ENCODE measurements at places on chromosomes 2 and 18.

- no peak for DNase-seq
Observed at GRCh38 chr18:70025580-70025979, 77.9 kb upstream of the CD226 start.

DNA sequence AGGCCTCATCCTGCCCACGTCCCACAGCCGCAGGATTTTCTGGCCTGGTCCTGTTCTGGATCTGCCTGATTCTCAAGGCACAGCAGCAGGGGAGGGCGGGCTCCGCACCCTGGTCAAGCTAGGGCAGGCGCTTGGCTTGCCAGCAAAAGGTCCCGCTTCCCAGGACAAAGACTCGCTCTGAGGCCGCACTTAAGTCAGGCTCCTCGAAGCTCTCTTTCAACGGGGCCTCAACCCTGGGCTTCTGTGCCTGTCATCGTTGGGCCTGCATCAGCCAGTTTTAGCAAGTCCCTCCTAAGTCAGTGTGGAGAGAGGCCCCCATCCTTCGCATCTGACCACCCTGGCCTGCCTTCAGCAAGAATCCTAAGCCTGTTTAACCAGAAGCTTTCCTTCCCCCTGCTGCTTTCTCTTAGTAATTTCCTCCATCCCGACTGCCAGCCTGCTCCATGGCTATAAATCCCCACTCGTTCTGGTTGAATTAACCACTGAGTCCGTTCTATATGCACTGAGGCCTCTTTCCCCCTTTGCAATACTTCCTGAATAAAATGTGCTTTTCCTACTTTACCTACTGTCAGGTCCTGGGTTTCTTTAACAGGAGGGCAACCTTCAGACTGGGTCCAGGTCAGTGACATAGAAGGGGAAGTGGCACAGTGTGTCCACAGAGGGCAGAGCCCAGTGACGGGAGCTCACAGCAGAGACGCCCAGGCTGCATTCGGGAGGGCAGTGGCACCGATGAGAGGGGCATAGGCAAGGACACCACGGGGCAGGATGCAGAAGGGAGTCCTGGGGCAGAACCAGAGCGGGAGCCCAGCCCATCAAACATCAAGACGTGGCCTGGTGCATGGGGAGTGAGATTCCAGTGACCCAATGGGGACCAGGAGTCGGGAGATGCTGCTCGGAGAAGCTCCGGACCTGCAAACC, 62.7 kb downstream of the SP110 start:
- DNase-seq, result no peak

- no peak for DNase-seq
Observed at GRCh38 chr2:144152817-144153271, 367.1 kb downstream of the ZEB2 start.

DNA sequence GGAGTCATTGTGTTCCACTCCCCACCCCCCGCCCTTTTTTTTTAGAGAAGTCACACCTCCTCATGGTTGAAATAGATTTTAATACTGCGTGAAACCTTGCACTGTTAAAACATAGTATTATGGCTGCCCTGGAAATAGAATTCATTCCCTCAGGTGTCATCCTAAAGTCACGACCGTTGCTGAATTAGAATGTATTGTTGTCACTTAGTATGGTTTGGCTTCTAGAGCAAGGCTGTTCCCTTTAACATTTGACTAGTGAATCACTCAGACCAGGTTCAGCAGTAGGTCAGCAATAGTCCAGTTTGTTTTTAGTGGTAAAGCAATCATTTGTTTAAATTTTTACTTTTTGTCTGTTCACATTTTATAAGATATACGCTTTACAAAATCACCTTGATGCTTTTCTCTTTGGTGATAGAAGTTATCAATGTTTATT, 1.2 kb downstream of the BABAM2 start:
- no peak for DNase-seq

- no peak for DNase-seq
Observed at GRCh38 chr2:126824663-126825062, 74.0 kb upstream of the TEX51 start.

DNA sequence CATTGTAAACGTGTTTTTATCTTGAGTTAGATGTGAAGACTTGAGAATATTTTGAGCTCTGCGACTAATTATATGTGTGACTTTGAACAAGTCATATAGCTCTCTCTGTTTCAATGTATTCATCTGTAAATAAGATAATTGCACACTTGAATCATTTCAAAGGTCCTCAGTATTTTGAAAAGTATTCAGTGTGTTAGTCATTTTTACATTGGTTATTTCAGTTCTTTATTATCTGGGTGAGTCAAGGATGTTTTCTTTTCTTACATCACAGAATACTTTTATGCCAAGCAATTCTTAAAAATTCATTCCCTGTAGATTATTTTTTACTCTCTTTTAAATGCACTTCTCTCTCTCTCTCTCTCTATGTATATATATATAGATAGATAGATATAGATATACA, 1098.0 kb upstream of the ZEB2 start:
- no peak for DNase-seq

DNA sequence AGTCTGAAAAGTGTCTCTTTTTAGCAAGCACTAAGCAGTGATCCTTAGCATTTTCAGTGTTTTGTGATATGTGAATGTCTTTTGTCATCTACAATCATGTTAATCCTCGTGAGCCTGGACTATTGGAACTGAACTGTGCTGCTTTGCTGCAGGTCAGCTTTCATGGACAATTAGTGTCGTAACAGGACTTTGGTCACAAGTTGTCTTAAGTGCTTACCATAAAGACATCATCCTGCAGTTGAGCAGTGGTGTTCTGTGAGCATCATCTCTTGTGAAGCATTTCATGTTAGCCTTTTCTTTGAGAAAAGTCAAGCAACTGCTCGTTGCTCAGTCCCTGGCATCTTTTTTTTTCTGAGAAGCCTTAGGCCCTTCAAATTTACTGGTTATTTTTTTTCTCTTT, 135.9 kb downstream of the ZNF407 start:
- no peak for DNase-seq

DNA sequence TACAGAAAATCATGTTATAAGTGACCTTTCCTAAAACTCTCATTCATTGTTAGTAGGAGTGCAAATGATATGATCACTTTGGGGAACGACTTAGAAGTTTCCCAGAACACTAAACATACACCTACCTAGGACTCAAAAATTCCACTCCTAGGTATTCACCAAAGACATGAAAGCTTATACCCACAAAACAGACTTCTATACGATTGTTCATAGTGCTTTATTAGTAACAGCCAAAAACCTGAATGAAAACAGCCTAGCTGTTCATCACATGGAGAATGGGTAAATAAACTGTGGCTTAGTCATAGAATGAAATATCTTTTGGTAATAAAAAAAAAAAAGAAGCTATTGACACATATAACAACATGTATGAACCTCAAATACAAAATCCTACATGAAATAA, 8.8 kb downstream of the NOL10 start:
- DNase-seq, result no peak

DNA sequence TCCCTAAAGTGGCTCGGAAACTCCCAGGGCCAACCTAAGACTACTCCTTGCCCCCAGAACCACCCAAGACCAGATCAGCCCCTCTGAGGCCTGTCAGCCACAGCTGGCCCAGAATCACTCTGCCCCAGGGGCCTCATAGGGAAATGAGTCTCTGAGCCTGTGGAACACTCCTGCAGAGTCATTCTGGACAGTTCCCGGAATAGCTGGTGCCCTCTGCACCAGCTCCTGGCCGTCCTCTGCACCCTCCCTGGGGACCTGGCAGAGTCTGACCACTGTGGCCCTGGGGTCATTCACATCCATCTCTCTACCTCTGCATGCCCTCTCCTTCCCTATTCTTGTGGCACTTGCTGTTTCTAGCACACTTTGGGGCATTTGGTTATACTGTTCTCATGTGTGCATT, 14.6 kb upstream of the TMEM214 start:
- no peak for DNase-seq

DNA sequence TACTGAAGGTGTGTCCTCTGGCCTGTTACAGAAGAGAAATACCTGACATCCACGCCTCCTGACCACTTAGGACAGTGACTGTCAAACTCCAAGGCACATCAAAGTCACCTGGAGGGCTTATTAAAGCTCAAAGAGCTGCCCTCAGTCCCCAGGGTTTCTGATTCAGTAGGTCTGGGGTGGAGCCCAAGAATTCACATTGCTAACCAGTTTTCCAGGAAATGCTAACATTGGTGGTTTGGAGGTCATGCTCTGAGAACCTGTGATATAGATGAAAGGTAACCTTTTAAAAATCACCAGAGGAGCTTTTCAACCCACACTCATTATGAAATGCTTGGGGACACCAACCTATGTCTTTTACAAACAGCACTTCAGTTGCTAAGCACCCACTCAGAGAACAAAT, 172.3 kb downstream of the ALK start:
- DNase-seq, result no peak

- DNase-seq, result no peak
Observed at GRCh38 chr2:205889114-205889513, 196.9 kb downstream of the INO80D start.

- no peak for DNase-seq
Observed at GRCh38 chr2:44771522-44771921, 170.0 kb upstream of the SIX3 start.

- DNase-seq, result no peak
Observed at GRCh38 chr2:159225025-159226016, 61.2 kb downstream of the WDSUB1 start.

GRCh38 chr18:22604986-22605421, 187.3 kb upstream of the CTAGE1 start:
- no peak for DNase-seq

DNA sequence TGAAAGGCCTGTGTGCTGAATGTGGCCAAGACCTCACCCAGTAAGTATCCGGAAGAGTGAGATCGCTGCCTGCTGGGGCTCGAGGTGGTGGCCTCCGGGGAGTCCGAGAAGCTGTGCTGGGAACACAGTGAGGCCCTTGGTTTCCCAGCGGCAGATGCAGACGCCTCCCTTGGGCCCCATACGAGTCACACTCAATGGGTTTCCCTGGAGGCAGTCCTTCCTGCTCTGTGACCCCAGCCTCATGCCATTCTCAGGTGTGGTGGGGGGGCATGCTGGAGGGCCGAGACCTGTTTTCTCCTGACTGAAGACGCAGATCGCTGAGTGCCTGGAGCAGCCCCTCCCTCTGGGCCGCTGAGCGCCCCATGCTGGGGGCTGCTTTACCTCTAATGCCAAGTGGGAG, 15.7 kb downstream of the CTDP1 start:
- no peak for DNase-seq

DNA sequence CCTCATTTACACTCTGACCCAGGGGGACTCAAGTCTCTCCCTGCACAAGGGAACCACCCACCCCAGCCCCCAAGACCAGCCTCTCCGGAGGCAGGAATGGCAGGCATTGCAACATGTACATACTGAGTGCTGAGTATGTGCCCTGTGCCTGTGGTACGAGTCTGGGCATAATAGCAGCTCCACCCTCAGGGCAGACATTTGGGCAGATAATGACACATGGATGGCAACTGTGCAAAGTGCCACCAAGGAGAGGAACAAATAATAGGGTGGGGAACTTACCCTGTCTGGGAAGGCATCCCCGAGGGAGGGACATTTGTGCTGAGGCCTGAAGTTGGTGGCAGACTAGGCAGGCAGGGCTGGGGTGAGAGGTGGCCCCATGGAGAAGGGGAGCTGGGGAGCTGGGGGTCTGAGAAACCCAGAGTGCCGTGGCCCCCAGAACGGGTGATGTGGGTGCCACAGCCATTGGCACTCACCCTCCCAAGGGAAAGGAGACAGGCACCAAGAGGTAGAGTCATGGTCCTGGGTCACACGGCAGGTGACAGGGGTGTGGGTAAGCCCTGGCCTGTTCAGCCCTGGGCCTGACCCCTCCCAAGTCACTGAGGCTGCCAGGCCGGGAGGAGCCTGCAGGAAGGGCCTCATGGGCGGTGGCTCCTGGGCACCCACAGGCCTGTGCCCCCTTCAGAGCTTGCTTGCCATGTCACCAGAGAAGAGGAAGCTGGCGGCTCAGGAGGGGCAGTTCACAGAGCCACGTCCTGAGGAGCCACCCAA, 15.7 kb upstream of the GPR17 start:
- DNase-seq, result no peak

DNA sequence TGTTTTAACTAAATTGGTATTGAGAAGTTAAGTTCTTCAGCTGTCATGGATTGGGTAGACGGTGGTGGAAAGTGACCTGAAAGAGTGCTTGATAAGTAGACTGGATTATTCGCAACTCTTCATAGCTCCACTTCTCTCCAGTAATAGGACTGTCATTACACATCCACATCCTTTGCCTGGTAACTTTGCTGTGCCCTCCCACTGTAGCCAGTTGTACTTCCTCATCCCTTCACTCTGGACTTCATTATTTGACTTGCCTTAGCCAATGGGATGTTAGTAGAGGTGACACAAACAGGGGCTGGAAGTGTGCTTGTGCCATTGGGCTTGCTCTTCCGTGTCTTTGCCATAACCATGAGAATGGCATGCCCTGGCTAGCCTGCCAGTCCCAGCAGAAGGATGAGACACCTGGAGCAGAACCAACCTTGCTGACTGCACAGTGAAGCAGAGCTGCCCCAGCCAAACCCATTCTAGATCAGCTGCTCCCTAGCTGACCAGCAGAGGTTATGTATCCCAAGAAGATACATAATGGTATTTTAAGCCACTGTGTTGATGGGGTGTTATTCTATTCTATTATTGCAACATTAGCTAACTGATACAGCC, 16.9 kb downstream of the QPCT start:
- DNase-seq, result no peak

GRCh38 chr2:95074663-95075439, 46.8 kb downstream of the MRPS5 start:
- peak; percentile 74 for DNase-seq

GRCh38 chr2:103010751-103011150, 248.9 kb downstream of the TMEM182 start:
- DNase-seq, result no peak

GRCh38 chr18:6004683-6005082, 109.4 kb upstream of the TMEM200C start:
- no peak for DNase-seq

DNA sequence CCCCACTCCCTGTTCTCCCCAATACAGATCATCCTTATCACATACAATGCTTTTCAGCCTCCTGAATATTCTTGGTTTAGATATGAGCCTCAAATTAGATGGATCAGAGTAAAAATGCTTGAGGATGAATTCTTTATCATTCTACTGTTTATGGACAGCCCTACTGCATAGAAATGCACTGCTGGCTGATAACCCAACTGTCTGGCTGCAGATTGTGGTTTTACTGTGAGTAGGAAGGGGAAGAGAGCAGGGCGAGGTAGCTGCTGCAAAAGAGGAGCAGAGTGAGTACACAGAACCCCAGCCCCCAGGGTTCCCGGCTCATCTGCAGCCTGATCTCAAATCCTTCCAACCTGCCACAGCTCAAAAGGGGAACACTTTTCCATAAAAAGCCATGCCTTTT, 29.4 kb upstream of the NCOA1 start:
- DNase-seq, result no peak

GRCh38 chr2:7288484-7288883, 371.3 kb downstream of the RNF144A start:
- no peak for DNase-seq

DNA sequence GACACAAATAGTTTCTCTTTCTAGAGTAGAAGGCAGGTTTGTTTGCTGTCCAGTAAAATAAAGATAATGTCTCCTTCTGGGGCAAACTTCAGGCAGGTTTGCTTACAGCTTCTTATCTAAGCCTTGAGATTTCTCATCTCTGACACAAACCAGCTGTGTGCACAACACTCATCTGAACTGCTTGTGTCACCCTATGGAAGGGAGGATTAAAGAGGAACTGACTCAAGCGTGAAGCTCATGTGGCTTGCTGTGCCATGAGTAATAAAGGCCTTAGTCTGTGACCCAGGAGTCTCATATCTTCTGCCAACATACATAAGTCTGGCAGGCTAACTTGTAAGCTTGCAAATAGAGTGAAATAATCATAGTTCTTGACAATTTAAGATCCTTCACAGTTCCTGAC, 24.2 kb upstream of the CPO start:
- no peak for DNase-seq

Measured in activated naive CD4-positive, alpha-beta T cell (primary cell).